Smooth muscle cell of trachea (primary cell): ENCODE measurements at places on chromosomes 1 and 21. TPM values are rescaled to one million over a fixed set of nuclear protein-coding genes. Genes with fewer than 3 reads are reported as not detected.

The AMPD1 gene
- not detected in 2 replicates for total RNA-seq

The PADI2 gene
- total RNA-seq = under 0.01 and 0.15 TPM in 2 replicates

The LMX1A gene
- not detected in 2 replicates for total RNA-seq

The GNG5 gene
- 14.7 and 19.6 TPM in 2 replicates for total RNA-seq

The PTPN22 gene
- 1.2 and 1.3 TPM in 2 replicates for total RNA-seq

The PANK4 gene
- total RNA-seq = 15.6 and 23.3 TPM in 2 replicates

The ALX3 gene
- not detected in 2 replicates for total RNA-seq

The RAB3B gene
- 29.5 and 33.7 TPM in 2 replicates for total RNA-seq

The OXCT2 gene
- total RNA-seq = 1.9 and 4.1 TPM in 2 replicates
